GM03348 (cell line): ENCODE measurements at places on chromosomes 5 and 9.
A peak's percentile ranks its signal among the peaks of the same experiment; 100 is the strongest.

GRCh38 chr9:122314165-122314564, 49.5 kb downstream of the MRRF start:
- no peak for DNase-seq

DNA sequence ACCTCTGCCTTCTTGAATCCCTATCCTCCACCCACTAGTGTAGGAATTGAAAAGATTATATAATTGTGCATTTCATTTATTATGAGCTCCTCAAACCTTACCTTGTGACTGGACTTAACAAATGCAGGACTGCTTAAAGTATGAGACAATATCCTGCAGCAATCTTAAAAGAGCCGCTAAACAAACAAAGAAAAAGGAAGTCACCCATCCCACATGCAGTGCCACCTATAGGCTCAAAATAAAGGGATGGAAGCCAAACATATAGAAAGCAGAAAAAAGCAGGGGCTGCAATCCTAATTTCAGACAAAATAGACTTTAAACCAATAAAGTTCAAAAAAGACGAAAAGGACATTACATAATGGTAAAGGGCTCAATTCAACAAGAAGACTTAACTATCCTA, 8.7 kb downstream of the PCAT7 start:
- DNase-seq = no peak

DNA sequence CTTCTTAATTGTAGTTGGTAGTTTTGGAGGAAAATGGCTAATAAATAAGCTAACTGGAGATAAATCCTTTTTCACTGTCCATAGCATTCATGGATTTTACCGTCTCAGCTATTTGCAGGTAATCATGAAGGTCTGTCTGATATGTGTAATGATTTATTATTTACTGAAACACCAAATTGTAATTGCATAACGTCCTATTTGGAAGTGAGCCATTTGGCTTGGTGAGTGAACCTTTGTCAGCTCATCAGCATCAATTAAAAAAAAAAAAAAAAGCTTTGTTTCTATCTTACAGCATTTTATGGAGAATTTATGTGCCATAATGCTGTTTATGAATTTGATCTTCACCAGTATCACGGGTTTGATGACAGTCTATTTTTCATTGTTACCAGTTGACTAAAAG, 20.2 kb downstream of the RECK start:
- no peak for DNase-seq

DNA sequence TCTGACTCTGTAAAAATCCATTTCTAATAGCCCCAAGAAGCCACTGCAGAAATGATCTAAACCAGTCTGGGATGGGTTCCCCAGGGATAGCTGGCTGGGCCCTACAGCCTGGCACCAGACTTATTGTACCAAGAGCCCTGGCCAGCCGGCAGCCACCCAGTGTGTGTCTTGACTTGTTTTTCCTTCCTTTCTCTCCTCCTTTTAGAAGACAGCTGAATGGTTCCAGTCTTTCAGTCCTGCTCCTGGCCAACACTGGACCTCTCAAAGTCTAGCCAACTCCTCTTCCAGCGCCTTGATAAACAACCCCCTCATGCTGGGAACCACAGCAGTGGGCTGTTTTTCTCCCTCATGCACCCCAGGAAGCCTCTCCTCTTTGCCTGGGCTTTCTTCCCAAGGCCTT, 34.1 kb downstream of the ATOX1 start:
- no peak for DNase-seq

DNA sequence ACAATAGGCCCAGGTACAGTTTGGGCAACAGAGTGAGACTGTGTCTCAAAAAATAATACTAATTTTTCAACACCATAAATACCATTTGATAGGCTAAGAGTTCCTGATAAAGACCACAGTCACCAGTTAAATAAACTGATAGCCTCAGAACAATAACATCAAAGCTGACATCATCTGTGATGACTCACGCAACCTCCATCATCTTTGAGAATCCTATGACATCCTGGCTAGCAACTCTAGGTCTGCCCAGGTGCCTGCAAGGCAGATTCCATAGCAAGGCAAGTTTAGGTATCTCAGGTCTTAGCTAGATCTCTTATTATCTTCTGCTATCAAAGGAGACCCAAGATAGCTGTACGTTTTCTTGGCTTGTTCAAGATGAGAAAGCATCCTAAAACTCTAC, 30.5 kb upstream of the UBAP2 start:
- no peak for DNase-seq

DNA sequence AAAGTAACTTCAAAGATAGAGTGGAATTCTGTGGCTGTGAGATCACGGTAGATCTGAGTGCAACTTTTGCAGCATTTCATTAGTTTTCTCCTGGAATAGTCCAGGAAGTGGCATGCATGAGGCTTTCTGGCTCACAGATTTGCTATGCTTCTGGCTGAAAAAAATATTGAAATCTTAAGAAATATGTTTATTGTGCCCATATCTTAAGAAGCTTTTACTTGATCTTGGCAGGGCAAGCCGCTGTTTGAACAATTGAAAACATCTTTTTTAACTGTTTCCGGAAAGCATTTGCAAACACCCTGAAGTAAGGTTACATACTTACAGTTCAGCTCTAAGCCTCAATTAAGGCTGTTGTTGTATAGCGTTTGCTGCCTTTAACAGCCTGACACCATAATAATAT, 135.7 kb upstream of the GDNF start:
- peak; percentile 34 for DNase-seq

DNA sequence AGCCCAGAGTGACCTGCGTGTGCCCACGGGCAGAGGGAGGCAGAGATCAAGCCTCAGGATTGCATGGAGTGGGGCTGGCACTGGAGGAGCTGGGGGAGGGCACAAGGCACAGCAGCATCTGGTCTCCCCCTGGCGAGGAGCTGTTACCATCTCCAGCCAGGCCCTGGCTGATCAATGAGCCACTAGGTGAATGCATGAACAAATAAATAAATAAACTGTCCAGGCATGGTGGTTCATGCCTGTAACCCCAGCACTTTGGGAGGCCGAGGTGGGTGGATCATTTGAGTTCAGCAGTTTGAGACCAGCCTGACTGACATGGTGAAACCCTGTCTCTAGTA, 14.3 kb upstream of the PSMB7 start:
- no peak for DNase-seq

DNA sequence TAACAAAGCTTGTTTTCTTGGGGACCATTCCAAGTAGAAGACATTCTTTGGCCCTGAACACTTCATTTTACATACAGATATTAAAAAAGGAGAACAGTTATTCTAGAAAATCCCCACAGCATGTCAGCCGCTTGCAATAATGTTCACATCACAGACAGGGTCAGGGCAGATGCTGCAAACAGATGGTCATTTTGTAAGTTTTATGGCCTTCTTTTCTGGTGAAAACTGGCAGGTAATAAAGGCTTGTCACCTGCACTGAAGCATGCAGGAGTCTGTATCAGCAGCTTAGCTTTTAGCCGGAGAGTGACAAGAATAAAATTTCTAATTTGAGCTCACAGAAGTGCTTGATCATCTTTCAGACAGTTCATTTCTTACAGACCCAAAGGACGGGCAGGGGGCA, 220.9 kb upstream of the DAP start:
- DNase-seq = no peak

- no peak for DNase-seq
Observed at GRCh38 chr5:38113456-38113855, 144.9 kb upstream of the EGFLAM start.

DNA sequence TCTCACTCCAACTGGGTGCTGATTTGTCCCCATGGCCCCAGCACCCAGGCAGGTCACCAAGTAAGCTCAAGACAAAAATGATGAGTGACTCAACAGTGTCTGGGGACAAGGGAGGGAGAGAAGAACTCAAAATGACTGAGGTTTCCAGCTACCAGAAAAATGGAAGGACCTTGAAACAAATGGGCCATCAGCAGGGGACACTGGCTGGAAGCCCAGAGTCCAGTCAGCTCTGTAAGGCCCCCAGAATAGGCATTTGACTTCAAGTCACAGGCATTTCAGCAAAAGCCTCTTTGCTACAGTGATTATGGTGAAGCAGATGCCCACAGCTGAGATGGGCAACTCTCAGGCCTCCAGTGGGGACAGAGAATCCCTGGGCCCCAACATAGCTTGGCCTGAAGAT, 139.0 kb upstream of the GABRP start:
- DNase-seq = no peak

GRCh38 chr9:135189497-135189896, 102.0 kb downstream of the OLFM1 start:
- DNase-seq = no peak

DNA sequence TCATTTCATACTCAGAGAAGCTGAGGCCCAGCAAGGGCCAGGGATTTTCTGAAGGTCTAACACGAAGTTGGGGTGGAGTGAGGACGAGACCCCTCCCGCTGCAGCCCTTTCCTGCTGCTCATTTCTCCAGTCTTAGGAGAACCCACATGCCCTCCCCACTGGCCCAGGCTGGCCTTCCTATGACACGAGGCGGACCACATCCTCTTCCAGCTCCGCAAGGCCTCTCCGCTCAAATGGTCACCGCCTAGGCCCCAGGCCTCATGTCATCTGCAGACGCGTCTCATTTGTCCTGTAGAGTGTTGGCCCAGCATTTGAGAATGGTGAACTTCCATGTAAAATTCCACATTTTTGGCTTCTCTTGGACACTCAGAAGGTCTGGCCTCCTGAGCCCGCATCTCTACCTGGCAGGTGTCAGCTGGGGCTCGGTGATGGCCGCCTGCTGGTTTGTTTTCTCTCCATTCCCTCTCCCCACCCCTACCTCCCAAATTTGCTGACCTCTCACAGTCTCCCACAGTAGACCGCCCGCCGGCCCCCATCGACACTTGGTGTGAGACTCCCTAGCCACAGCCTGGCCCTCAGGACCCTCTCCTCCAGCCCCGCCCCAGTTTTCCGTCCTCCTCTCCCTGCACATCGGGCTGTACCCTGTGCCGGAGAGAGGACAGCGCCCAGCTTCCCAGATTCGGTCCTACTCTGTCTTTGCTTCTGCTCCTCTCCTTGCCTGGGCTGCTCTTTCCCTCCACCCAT, 51.7 kb downstream of the ERGIC1 start:
- DNase-seq = no peak

DNA sequence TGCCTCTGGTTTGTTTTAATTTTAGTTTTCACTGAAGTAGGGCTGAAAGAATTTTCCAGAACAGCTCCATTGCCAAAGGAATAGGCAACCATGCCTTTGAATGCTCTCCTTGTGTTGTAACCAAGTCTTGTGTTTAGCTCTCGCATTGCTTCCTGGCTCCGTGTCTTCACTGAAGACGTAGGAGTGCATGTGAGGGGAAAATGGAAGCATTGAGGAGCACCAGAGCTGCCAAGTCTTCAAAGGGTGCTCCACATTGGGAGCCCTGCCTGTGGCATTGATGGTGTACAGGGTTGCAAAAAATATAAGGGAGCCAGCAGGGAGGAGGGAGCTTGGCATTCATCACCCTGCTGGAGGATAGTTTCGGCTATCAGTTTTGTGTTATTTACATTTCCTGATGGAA, 86.6 kb downstream of the NTRK2 start:
- no peak for DNase-seq

- no peak for DNase-seq
Observed at GRCh38 chr9:89806371-89807100, 201.7 kb downstream of the GADD45G start.

GRCh38 chr9:68508547-68508946, 32.1 kb downstream of the TMEM252 start:
- DNase-seq = no peak

- DNase-seq = no peak
Observed at GRCh38 chr9:91017245-91017644, 215.6 kb downstream of the SYK start.

- no peak for DNase-seq
Observed at GRCh38 chr5:108257996-108258395, 123.9 kb downstream of the FBXL17 start.

- no peak for DNase-seq
Observed at GRCh38 chr5:166086568-166086967, 2204.9 kb upstream of the WWC1 start.

DNA sequence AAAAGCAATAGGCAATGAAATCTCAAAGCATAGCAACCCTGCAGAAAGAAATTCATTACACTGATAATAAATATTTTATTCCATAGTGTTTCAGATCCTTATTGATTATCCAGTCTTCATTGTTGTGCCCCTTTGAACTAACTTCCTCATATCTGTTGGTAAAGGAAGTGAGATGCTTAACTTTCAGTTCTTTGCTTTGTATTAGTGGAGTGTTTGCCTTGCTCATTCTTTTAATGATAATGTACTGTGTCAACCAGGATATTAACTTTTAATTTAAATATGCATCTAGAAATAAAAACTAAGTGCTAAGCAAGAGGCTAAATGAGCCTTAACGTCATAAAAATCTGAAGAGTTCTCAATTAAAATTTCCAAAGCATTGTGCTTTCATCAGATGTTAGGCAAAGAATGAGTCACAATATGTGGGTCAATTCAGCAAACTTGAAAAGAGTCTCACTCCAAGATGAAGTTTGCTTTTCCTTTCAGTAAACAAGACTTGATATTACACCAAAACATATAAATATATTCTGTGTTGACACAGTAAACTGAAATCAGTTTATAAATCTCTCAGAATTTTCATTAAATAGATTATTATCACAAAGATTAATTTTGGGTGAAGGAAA, 105.9 kb downstream of the GIN1 start:
- DNase-seq = no peak

- peak; percentile 40 for DNase-seq
Observed at GRCh38 chr9:93132946-93133680, 938 bp downstream of the NINJ1 start.

DNA sequence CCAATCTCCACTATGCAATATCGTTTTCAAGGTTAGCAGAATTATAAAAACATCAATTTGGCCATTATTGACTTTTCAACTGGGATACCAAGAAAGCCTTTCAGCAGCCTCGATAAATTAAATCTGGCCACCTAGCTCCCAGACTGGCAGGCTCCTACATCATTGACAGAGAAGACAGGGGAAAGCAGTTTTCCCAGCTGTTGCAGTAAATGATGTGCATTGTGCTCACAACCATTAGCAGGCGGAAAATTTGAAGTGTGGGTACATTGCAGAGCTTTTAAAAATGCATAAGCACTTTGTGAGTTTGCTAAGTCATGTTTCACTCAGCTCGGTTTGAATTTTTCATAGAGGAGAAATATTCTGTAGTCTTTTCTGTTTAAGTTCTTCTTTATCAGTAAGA, 297.9 kb downstream of the KCTD16 start:
- no peak for DNase-seq

DNA sequence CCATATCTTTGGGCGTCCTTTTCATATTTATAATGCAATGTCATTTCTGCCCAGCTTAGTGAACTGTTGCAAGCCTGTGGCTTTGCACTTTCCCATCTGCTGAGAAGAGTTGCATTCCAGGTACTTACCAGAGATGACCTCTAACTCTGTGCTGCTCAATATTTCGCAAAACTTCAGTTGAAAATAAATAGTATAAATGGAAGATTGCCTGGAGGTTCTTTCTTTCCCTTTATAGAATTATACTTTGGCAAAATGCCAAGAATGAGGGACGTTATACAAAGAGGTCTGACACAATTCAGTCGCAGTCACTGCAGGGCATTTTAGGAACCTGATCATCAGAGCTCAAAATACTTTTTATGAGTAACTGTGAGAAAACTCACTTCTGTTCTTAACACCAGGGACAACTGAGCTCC, 18.9 kb upstream of the VLDLR start:
- DNase-seq = no peak

DNA sequence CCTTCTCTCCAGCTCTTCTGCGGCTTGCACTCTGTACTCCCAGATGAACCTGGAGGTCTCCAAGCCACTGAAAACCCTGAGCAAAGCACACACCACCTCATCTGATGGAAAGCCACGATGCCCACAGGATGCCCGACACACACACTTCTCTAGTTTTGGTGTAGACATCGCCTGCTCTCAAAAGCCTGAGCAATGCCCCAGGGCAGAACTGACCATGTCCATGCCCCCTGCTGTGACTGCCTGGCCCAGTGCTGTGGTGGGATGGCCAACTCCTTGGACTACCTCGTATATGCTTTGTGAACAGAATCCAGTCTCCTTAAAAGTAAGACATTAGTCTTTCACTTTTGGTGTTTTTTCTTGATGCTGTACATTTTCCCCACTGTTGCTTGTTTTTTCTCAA, 81.2 kb downstream of the SPTLC1 start:
- no peak for DNase-seq
